Tibial nerve (tissue), 4 donors: ENCODE measurements at places on chromosomes 3 and 15.

- H3K36me3 ChIP-seq: no peaks in the 10 kb centered on the region
- no peaks in the 10 kb centered on the region for H3K27me3 ChIP-seq
- H3K27ac ChIP-seq: peak overlapping the region; percentile 100
- peak overlapping the region; percentile 87 for H3K4me3 ChIP-seq
- peaks cover 26% of the 10 kb centered on the region for H3K4me1 ChIP-seq
- no peak for DNase-seq
These were observed 14.0 kb upstream of the CHD2 start for GRCh38 chr15:92886042-92886537.

- H3K36me3 ChIP-seq: no peaks in the 10 kb centered on the region
- no peaks in the 10 kb centered on the region for H3K4me1 ChIP-seq
- no peak overlapping the region for H3K27ac ChIP-seq
- H3K27me3 ChIP-seq: no peaks in the 10 kb centered on the region
- no peak for DNase-seq
These were observed 1120.0 kb downstream of the IGSF11 start for GRCh38 chr3:117914540-117915100.

DNA sequence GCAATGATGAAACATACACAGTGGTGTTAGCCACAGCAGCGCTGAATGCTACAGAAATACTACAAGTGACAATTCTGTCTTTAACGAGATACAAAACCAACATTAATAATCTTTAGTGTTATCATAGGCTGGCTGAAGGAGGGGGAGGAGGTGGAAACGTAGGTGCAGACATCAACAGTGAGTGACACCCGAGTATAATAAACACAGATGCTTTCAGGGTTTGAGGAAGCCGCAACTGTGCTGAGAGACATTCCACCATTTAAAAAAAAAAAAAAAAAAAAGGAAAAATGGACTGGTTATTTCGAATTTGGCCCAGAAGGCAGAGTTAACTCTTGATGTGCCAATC is 4.3 kb upstream of the IGDCC3 start:
- H3K4me3 ChIP-seq: no peak overlapping the region
- no peak overlapping the region for H3K27ac ChIP-seq
- H3K4me1 ChIP-seq: peaks cover 12% of the 10 kb centered on the region
- no peaks in the 10 kb centered on the region for H3K27me3 ChIP-seq

DNA sequence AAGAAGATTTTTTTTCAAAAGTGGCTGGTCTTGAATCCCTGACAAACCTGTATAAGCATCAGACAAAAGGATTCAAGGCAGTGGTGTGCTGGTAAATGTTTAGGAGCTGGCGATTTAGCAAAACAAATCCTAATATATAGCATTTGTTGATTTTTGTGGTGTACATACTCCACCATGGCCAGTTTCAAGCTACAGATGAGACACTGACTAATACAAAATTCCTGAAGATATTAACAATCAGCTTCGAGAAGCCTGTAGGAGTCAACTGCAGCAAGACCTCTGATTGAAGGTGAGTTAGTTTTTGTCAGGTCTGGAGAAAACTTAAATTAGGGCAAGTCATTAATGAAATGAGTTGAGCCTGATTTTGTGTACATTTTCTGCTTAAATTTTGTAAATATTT is 6.7 kb downstream of the STRIT1 start:
- DNase-seq: no peak
- H3K4me1 ChIP-seq: no peaks in the 10 kb centered on the region
- H3K27me3 ChIP-seq: no peaks in the 10 kb centered on the region
- H3K4me3 ChIP-seq: no peak overlapping the region

- no peak overlapping the region for H3K4me3 ChIP-seq
- no peaks in the 10 kb centered on the region for H3K27me3 ChIP-seq
- H3K36me3 ChIP-seq: peaks cover 13% of the 10 kb centered on the region
- H3K4me1 ChIP-seq: no peaks in the 10 kb centered on the region
These were observed 82.9 kb downstream of the CHSY1 start for GRCh38 chr15:101168898-101169494.
